Upper lobe of left lung (tissue), 6 donors: ENCODE measurements at places on chromosomes 12 and 14.

DNA sequence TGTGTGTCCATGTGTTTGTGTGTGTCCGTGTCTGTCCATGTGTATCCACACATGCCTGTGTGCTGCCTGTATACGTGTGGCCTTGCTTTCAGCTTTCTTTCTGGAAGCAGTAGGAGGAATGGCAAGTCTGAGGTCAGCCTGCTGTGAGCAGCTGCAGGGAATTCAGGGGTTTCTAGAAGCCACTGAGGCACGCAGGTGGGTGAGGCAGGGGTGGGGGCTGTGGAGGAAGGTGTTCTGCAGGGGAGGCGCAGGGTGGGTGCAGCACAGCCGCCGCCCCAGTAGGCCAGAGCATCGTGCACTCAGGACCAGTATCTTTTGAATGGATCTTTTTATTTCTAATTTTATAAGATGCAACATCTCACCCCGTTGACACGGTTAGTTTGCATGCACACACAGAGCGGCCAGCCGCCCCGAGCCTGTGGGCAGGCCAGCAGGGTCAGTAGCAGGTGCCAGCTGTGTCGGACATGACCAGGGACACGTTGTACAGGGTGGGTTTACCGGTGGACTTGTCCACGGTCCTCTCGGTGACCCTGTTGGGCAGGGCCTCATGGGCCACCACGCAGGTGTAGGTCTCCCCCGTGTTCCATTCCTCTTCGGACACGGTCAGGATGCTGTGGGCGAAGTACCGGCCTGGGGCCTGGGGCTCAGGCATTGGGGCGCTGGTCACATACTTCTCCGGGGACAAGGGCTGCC is 327.7 kb downstream of the TMEM121 start:
- H3K27ac ChIP-seq, result no peak overlapping the region
- H3K4me1 ChIP-seq, result no peaks in the 10 kb centered on the region
- DNase-seq, result peak; percentile 16
- no peak overlapping the region for H3K4me3 ChIP-seq

DNA sequence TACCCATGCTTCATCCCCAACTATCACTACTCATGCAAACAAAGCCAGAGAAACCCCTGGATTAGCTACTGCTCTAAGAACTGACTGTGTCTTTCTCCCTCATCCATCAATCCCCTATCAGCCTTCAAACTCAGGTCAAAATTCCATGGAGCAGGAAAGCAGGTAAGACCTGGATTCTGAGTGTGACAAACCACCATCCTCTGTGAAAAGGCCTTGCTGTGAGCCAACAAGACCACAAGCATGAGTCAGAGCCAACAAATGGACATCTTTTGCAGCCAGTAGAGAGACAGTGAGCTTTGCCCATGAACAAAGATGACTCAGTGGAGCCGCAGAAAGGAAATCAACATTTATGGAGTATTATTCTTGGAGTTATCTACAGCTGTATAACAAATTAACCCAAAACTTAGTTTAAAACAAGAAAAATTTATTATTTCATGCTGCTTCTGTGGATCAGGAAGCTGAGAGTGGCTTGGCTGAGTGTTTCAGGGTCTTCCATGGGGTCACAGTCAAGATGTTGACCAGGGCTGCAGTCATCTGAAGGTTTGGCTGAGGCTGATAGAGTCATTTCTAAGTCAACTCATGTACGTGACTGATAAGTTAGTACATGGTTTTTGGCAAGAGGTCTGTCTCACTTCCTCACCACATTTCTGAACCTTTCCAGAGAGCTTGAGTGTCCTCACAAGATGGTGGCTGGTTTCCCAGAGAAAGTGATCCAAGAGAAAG is 61.1 kb downstream of the PITPNM2 start:
- H3K27me3 ChIP-seq, result no peaks in the 10 kb centered on the region
- H3K4me3 ChIP-seq, result no peak overlapping the region
- no peaks in the 10 kb centered on the region for H3K36me3 ChIP-seq
- H3K27ac ChIP-seq, result no peak overlapping the region

DNA sequence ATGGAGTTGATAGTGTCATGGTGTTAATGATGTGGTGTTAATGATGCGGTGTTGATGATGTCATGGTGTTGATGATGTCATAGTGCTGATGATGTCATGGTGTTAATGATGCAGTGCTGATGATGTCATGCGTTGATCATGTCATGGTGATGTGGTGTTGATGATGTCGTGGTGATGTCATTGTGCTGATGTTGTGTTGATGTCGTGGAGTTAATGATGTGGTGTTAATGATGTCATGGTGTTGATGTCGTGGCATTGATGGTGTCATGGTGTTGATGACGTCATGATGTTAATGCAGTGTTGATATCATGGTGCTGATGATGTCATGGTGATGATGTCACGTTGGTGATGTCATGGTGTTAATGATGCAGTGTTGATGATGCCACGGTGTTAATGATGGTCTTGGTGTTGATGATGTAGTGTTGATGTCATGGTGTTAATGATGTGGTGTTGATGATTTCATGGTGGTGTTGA is 49.1 kb upstream of the RIMBP2 start:
- H3K27me3 ChIP-seq, result no peaks in the 10 kb centered on the region
- no peak overlapping the region for H3K4me3 ChIP-seq
- no peak overlapping the region for H3K27ac ChIP-seq
- H3K4me1 ChIP-seq, result peaks cover 4% of the 10 kb centered on the region

GRCh38 chr14:58191763-58192601 is 8.0 kb upstream of the ACTR10 start:
- no peak overlapping the region for H3K27ac ChIP-seq
- H3K27me3 ChIP-seq, result no peaks in the 10 kb centered on the region
- no peak overlapping the region for H3K4me3 ChIP-seq
- H3K36me3 ChIP-seq, result no peaks in the 10 kb centered on the region
- no peak for DNase-seq
- no peaks in the 10 kb centered on the region for H3K4me1 ChIP-seq

DNA sequence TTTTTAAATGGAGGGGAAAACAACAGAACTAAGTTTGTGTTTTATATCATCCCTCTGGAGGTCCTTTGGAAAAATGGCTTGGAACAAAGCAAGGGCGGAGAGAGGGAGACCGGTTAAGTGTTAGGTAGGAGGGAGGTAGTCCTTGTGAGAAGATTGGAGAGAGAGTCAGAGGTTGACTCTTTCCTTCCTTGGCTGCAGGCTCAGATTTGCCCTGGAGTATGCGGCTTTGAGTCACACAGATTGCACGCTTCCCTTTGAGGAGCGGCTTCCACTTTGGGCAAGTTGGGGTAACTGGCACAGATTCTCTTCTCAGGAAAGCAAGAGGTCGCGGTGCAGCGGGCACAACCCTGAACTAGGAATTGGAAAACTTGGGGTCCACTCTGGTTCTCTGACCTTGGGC is 9.9 kb downstream of the SOCS2 start:
- H3K27me3 ChIP-seq, result no peaks in the 10 kb centered on the region
- no peaks in the 10 kb centered on the region for H3K4me1 ChIP-seq
- no peak overlapping the region for H3K27ac ChIP-seq
- DNase-seq, result no peak
- no peaks in the 10 kb centered on the region for H3K36me3 ChIP-seq

DNA sequence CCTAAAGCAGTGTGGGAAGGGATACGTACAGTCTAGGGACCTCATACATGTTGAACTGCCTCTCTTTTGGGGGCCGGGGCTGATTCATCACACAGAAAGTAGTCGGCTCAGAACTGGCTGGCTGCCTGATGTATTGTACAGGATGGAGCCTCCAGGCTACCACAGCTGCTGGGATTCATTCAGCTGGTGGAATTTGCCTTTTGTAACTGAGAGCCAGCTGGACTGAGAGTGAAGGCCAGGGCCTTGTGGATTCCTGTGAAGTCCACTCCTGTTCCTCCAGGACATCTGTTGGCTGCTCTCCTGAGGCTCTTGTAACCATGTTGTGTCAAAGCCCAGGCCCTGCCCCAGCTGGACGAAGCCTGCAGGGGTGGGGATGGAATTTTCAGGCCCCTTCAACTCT is 116.3 kb upstream of the PRICKLE1 start:
- no peak overlapping the region for H3K4me3 ChIP-seq
- no peaks in the 10 kb centered on the region for H3K27me3 ChIP-seq
- no peaks in the 10 kb centered on the region for H3K36me3 ChIP-seq
- no peaks in the 10 kb centered on the region for H3K4me1 ChIP-seq
